ENCODE measurements at places on chromosomes 12 and 14.

DNA sequence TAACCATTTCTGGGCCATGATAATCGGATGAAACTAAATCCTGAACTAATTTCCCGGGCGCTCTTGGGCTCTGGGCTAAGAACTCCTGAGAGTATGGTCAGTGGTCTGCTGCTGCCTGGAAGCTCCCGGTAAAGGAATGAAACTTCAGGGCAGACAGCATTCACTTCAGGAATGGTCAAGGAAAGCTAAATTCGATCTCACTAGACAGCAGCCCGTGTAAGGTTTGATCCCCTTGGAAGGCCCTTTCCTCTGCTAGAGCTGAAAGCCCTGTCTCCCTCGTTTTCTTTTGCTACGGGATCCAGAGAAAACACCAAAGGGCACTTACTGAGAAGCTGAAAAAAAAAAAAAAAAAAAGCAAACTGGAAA lies 680 bp downstream of the ASB8 start:
- DNase-seq, result no peak

DNA sequence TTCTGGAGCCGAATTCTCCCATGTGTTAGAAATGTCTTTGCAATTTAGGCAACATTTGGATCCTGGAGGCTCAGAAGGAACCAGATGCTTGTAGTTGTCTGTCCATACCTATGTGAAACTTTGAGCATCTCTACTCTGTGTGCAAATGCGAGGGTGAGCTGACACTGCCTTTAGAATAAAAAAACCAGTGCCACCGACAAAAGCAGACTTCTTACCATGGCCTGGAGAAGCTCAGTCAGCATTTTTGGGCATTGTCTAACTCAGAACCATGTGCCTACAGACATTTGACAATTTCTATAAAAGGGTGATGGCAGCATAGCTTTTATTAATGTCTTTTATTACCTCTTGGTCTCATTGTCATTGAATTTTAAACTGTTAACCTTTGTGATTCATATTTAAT lies 78.4 kb upstream of the PPM1H start:
- DNase-seq, result no peak

DNA sequence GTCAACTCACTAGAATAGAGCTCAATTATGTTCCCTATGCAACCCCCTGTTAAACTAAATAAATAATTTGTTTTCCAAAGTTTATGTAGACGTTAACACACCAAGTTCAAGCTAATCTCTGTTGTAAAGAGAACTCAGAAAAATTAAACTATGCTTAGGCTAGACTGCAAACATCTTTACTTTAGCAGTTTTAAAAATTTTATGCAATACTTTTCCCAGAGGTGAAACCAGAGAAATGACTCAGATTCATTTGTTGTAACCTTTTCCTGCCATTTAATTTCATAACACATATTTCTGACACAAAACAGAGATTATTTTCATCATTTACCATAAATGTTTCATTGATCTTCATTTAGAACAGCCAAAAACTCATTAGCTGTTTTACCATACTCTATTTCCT lies 27.4 kb downstream of the ABCC9 start:
- DNase-seq, result no peak

DNA sequence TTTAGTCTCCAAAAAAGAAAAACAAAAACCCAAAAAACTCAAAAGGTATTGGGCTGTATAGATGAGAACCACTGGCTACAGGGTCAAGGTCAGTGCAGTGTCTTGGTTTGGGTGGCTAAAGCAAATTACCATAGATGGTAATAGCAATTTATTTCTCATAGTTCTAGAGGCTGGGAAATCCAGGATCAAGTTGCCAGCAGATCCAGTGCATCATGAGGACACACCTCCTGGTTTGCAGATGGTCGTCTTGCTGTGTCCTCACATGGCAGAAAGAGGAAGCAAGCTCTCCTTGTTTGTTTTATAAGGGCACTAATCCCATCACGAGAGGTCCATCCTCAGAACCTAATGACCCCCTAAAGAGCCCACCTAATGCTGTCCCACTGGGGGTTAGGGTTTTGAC lies 11.2 kb downstream of the COX14 start:
- no peak for DNase-seq

- DNase-seq, result no peak
These were observed 911 bp downstream of the CALCOCO1 start for GRCh38 chr12:53726341-53726740.

DNA sequence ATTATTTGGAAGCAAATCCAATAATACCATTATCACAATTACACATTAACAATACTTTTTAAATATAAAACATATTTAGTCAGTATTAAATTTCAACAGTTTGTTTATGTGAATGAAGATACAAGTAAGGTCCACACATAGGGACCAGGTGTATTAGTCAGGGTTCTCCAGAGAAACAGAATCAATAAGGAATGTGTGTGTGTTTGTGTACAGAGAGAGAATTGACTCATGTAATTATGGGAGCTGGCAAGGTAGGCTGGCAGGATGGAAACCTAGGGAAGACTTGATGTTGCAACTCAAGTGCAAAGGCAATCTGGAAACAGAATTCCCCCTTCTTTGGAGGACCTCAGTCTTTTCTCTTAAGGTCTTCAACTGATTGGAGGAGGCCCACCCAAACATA lies 123.2 kb upstream of the OTX2 start:
- no peak for DNase-seq

DNA sequence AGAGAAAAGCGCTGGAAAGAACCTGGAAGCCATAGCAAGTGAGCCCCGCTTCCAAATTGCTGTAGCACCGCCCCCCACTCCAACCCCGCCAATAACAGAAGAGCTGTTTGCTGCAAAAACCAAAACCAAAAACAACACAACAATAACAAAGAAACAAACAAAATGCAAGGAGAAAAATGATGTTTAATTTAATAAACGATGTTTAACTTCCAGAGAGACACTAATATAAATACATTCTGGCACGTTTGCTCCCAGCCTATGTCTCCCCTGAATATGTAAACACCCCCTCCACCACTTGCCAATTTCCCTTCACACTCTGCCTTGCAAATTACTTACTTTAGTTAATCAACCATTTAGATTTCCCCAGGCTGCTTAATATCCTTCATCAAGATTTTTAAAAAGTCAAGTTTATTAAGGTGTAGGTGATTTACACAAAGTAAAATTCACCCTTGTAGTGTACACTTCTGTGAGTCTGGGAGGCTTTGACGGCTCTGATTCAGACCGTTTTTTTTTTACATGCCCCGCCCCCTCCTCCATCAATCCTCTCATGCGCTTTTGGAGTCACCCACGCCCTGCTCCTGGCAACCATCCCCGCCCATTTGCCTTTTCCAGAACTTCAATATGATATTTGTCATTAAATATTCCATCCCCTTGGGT lies 482 bp upstream of the IFI27L2 start:
- DNase-seq, result no peak

DNA sequence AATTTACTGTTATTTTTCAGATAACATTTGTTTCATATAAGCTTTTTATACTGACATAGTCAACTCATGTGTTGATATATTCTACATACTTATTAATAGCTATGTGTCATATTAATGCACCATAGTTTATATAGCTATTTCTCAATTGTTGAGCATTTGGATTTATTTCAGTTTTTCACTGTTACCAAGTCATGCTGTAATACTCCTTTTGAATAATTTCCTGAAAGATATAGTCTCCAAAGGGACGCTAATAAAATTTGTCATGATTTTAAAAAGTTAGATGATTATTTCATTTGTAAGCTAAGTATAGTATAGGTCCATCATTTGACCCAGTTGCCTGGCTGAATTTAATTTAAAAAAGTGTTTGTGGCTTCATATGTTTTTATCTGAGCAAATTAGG lies 47.8 kb downstream of the ATL1 start:
- DNase-seq, result no peak

- DNase-seq, result no peak
These were observed 54.4 kb upstream of the PRMT8 start for GRCh38 chr12:3436461-3437065.

- DNase-seq, result no peak
These were observed 93.4 kb upstream of the DNM1L start for GRCh38 chr12:32585680-32586079.

DNA sequence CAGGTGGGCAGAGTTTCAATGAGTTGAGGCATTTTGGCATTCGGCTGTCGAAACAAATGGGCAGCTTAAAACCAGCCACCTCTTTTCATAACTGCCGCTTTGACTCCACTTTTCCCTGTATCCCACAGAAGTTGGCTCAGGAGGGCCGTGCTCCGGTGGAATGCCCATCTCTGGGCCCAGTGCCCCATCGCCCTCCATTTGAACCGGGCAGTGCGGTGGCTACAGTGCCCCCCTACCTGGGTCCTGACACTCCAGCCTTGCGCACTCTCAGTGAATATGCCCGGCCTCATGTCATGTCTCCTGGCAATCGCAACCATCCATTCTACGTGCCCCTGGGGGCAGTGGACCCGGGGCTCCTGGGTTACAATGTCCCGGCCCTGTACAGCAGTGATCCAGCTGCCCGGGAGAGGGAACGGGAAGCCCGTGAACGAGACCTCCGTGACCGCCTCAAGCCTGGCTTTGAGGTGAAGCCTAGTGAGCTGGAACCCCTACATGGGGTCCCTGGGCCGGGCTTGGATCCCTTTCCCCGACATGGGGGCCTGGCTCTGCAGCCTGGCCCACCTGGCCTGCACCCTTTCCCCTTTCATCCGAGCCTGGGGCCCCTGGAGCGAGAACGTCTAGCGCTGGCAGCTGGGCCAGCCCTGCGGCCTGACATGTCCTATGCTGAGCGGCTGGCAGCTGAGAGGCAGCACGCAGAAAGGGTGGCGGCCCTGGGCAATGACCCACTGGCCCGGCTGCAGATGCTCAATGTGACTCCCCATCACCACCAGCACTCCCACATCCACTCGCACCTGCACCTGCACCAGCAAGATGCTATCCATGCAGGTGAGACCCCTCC lies 5.0 kb upstream of the RNU7-1 start:
- DNase-seq, result no peak

- no peak for DNase-seq
These were observed 81.2 kb downstream of the VCPKMT start for GRCh38 chr14:50035214-50035613.

DNA sequence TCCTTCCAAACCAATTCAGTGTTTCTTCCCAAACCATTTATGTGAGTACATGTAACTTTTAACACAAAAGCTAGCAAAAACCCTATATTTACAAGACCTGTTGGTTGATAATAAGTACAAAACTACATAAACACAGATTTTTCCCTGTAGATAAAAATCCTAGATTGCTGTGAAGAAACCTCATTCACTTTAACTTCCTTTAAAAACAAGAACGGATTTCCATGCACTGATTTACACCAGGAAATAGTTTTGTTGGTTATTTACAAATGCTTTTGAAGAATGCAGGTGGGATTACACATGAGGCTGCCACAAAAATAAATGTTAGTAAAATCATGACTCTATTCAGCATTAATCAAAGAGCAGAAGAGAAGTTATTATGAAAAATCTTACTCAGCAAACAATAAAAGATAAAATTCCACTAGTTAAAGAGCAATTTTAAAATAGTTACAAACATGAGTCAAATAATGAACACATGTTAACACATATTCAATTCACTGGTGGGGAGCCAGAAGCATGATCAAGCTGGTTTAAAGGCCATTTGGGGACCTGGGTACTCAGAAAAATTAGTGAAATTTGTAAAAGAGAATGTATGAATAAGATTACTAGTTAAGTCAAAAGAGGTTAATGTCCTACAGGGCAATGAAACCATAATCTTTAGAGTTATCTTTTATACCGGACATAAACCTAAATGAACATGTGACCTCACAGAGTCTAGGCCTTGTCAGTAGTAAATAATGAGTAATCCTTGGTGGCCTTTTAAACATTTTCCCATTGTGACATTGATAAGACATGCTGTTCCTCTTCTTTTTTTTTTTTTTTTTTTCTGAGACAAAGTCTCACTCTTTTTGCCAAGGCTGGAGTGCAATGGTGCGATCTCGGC lies 79.9 kb downstream of the PHLDA1 start:
- DNase-seq, result no peak

DNA sequence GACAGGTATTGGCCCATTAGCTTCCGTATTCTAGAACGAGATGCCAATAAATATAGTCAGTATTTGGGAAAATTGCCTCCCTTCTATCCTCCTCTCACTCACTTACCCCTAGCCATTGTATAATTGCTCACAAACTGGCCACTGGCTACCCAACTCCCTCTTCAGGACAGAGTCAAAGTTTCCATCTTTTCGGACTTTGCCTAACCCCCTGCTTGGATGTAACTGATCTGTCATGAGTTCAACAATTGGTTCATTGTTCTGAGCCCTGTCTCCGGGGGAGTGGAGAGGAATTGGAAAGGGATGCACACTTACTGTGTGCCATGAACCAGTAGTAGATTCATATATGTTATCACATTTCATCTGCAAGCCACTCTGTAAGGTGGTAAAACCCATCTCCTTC lies 12.2 kb downstream of the MYRFL start:
- DNase-seq, result no peak

DNA sequence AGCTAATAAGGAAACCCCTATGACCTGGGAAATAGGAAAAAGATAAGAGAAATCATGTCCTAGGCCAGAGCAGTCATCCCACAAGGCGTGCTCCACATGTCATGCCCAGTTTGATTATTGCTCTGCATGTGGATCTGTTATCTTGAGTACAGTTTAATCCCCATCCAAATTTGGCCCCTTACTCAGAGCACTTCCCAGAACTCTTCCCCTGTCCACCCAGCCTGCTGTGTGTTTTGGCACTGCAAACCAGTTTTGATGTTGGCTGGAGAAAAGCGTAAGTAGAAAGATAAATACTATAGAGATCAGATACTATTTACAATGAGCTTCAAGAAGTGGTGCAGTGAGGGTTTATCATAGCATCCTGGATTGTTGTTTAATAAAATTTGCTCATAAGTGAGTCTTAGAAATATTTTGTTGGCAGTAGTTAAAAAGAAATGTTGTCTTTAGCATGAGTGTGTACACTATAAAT lies 83.8 kb downstream of the PTPRB start:
- no peak for DNase-seq

DNA sequence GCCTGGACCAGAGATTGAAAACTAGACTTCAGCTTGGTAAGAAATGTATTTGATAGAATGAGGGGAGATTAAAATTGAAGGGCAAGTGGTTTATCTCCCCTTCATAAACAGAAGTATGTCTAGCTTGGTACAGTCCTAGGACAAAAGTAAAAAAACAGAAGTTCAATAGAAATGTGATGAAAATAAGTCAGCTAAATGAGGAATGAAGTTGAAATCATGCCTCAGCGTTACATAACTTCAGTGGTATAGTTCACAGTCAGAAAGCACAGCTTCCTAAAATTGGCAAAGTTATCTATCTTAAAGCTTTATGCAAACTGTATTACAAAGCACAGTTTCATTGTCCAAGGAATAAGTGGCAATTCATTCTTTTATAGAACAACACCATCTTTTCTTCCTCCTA lies 90.2 kb upstream of the SYT10 start:
- DNase-seq, result no peak

DNA sequence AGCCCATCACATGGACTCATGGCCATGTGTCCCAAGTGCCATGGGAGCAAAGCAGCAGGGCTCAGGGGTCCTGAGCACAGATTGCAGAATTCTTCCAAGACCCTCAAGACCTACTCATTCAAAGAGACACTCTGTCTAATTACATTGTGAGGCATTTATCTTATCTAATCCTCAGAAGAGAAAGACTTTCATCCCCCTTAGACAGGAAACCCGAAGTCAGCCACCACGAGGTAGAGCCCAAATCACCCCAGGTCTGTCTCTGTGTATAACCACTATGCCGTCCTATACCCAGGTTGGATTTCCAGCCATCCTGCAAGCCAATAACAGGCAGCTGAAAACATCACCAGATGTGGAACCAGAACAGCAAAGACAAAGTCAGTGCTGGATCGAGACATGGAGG lies 8.9 kb upstream of the BCL11B start:
- no peak for DNase-seq

GRCh38 chr14:66649498-66649897 lies 141.6 kb downstream of the GPHN start:
- DNase-seq, result no peak

GRCh38 chr12:19910681-19911080 lies 457.7 kb upstream of the PDE3A start:
- no peak for DNase-seq

- DNase-seq, result no peak
These were observed 1.1 kb downstream of the PPP2R5C start for GRCh38 chr14:101762530-101763101.

Data from NCI-H1417 treated with DMSO at 0.1 percent for 48 hours (cell line).